ENCODE measurements at places on chromosomes 2 and 18.

GRCh38 chr2:68482296-68482820 lies 15.0 kb downstream of the APLF start:
- no peak for DNase-seq

DNA sequence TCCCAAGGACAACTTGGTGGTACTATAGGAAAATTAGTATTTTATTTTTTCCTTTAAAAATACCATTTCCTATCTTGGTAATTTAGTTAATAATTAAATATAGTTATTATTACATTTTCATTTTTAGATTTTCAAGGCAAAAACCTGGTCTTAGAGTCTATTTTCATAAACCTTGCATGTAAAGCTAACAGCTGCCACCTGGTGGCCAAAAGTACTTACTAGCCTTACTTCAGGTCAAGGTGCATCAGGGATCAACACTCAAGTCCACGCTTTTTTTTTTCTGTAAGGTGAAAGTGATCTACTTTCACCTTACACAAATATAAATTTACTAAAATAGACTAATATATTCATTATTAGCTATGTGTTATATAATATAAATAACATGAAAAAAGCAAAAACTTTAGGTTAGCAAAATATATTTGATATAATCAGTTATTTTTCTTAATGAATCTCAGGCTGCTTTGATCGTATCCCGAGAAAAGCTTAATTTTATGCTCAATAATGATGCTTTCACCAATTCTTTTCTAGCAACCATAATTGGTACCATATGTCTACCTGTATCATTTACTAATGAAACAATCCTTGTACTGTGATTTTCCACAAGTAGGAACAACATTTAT lies 62.5 kb downstream of the RELCH start:
- DNase-seq = peak; percentile 52

DNA sequence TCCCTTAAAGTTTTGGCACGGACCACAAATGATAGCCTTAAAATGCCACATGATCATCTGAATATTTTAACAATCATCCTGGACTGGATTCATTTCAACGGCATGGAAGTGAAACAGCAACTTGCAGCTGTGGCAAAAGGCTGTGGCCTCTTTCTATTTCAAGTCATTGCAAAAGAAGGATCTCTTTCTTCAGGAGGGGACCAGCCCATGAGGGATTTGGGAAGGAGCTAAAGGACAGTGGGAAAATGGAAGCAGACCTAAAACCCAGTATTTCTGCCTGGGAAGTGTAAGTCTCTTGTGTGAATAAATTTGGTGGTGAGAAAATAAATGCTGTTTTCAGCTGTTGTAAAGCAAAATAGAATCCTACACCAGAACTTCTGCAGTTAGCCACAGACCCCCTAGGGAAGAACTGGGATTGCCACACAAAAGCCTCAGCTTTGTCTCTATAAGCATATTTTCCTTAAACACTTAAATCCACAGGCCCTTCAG lies 107.3 kb upstream of the ZFP36L2 start:
- DNase-seq = no peak

DNA sequence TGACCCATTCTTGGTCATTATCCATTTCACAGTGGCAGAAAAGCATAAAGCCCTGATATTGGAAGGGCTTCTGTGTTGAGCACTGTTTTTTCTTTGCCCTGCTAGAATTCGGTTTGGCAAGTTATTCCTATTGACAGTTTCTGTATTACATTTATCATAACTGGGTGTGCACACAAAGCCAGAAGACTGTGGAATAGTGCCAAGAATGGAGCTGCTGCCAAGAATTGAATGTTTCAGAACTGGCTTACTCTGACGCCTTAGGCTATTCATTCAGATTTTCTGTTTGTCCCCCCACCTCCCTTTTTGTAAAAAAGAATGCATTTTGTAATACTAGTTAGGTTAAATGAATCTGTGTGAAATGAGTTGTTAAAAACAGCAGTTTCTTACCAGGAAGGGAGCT lies 12.7 kb downstream of the KDM3A start:
- no peak for DNase-seq
